ENCODE measurements at places on chromosomes 2 and 18.

DNA sequence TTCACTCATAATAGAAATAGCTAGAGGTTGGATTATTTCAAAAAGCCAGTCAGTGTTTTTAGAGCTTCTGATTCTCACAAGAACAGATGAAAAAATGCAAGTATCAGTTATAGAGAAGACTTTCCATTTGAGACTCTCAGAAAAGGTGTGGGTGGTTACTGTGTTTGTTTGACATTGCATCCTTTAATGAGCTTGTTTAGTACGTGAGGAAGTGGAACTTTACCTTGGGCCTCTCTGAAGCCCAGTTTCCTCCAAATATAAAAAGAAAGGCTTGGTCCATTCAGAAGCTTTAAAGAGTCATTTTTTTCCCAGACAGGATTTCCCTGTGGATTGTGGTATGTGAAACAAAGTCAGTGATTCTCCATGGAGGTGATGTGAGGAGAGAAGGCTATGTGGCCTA lies 89.9 kb upstream of the RANBP2 start:
- no peak for DNase-seq

GRCh38 chr2:36701391-36701795 lies 4.9 kb downstream of the VIT start:
- DNase-seq = no peak

GRCh38 chr2:19580830-19581229 lies 222.4 kb upstream of the OSR1 start:
- DNase-seq = no peak

GRCh38 chr18:58924473-58924872 lies 59.8 kb downstream of the ZNF532 start:
- no peak for DNase-seq

DNA sequence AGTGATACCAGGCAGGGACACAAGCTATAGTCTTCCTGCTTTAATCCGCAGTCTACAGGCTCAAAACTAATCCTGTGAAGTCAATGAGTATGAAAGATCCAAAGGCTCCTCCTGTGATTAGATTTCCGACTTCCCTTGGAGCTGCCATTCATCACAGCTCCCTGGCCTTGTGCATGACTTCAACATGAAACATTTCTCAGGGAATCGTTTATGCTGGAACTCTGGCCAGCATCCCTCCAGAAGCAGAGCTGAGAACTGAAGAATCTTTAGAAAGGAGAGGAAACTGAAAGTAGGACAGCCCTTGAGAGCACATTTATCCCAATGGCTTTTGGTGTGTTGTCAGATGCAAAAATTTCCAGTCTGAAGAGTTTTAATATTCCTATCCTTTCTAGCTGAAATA lies 84.3 kb upstream of the SESTD1 start:
- no peak for DNase-seq
